ENCODE measurements at places on chromosomes 1 and 21.

- DNase-seq: no peak
Observed at GRCh38 chr1:33140153-33141149, 41.4 kb downstream of the TRIM62 start.

DNA sequence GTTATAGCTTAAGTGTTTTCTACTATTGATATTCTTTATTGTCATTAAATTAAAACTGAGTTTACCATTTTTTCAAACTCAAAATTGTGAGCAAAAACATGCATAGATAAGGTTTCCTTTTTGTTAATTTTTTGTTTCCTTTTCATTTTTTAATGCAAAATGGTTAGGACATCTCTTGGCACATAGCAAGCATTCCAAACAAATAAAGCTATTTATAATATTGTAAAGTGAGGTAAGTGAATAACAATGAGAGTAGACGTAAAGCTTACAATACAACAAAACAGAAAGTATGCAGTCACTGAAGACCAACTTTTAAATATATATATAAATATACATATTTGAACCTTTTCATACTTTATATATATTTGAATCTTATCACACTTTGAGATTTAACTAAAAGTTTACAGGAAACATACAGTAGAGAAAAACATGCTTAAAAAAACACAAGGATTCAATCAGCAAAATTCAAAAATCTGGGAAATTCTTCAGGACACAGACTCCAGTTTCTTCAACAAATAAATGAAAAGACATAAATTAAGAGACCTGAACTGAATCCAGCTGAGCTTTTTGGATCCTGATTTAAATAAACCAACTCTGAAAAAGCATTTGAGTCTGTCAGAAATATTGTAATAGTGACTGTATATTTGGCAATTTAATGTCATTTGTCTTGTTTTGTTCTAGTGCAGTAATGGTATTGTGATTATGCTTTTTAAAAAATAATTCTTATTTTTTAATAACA is 67.5 kb upstream of the SAMSN1 start:
- no peak for DNase-seq

DNA sequence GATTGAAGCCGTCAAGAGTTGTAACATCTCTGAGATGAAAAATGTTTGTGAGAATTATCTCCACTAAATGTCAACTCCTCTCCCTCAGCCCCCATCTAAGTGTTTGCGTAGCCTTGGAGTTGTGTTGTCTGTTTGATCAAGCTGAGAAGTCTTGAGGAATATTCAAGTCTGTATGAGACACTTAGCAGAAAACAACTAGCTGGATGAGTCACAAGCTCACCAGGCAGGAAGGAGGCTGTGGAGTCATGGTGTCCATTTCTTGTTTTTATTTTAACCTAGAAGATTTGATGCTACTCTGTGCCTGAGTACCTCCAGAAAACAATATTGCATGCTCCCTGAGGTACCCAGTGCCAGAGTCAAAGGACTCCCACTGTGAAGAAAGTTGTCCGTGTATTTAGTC is 211.6 kb upstream of the PLXNA2 start:
- DNase-seq: no peak

DNA sequence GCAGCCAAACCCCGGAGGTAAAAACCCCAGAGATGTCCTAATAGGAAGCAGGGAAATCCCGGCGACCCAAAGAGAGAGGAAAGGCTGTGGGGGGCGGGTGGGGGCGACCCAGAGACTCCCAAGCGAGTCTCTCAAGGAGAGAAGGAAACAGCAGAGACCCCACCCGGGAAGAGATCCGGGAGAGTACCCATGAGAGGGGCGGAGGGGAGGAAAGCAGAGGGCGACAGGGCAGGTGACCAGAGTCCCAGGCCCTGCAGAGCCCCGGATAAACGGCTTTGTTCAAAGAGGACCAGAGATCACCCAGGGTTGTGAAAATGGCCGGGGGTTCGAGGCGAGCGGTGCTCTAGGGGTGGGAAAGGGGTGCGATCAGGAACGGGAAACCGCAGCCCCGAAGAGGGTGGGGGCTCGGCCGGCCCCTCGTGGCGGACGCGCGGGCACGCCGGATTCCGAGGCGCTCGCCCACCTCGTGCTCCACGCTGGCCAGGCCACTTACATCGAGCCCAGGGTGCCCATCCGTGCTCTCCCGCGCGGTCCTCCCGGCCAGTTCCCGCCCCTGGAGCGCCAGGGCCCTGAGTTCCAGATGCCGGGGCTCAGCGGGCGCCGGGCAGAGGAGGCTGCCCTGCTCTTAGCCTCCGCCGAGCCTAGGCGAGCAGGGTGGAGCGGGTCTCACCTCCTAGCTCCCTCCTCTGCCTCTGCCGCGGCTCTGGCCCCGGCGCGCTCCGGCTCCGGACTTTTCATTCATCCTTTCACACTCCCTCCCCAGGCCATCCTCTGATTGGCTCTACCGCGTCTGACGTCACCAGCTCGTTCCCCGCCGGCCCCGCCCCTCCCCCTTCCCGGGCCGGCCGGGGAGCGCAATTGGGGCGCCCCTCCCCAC is 52.3 kb downstream of the RHBG start:
- peak; percentile 35 for DNase-seq

DNA sequence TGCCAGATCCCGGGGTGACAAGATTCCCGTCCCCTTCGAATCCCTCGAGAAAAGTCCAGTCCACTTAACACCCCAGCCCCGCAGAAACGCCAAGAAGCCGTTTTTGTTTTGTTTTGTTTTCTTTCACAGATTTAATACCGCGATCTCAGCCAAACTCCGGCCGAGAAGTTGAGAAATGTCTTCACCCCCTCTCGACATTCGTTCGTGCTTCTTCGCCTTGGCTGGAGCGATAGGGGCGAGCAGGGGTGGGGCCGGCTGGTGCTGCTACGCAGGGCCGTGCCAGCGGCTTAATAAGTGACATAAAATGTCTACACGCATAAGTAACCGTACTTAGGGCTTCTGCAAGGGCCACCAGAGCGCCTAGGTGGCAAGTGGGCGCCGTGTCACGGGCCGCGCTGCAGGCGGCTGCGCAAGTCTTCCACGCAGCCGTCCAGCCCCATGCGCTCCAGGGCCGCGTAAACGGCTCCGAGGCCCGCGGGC is 4.9 kb downstream of the TNFRSF25 start:
- DNase-seq: no peak

GRCh38 chr1:157189096-157189495 is 50.9 kb upstream of the ETV3 start:
- DNase-seq: no peak

DNA sequence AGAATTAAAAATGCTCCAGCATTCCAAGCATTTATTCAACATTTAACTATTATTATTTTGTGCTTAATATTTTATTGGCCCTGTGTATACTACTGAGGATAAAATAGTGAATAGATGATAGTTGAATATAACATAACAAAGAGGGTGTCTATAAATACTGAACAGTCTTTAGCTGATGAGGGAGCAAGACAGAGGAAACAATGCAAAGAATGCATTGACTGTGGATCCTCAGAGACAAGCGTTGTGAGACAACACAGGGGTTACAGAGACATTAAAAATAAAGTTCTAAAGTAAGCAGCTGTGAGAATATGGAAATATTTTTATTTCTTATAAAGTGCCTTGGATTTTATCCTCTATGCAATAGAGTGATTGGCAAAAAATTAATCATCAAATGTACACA is 1133.1 kb downstream of the PLA2G4A start:
- DNase-seq: no peak

DNA sequence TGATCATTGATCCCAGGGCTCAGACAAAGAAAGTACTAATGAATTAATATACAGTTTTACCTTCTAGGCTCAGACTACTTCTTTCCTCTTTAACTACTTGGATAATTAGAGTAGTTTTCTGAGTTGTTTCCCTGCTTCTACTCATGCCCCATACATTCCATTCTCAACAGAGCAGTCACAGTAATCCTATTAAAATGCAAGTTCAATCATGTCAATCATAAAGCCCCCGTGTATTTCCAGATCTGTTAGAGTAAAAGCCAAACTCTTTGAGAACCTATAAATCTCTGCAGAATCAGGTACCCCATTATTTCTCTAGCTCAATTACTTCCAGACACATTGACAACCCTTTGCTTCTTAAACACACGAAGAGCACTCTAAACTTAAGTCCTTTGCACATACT is 242.1 kb upstream of the PRMT6 start:
- DNase-seq: no peak

DNA sequence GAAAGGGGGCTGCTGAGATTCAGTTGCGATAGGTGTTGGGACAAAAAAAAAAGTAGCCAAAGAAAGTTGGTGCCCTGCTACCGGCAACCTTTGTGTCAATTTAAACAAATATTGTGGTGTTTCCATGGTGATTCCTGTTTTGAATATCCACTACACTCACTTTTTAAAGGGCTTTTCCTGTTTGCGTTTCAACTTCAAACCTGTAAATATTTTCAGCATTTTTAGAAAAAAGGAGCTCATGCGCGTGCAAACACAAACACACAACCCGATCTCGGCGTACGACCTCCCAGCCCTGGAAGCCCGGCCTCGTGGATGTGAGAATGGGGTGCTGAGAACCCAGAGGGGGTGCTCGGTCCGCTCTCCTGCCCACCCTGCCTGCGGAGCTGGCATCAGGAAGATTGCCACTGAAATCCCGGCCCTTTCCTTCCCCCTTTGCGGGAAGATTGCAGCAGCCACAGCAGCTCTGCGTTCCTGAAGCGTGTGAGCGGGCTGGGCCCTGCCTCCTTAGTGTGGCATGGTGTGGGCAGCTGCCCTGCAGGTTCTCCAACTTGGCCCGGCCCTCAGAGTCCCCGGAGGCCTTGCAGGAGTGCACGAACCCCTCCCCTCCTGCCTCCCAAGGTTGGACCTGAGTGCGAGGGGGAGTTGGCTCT is 34.8 kb downstream of the CASZ1 start:
- no peak for DNase-seq

DNA sequence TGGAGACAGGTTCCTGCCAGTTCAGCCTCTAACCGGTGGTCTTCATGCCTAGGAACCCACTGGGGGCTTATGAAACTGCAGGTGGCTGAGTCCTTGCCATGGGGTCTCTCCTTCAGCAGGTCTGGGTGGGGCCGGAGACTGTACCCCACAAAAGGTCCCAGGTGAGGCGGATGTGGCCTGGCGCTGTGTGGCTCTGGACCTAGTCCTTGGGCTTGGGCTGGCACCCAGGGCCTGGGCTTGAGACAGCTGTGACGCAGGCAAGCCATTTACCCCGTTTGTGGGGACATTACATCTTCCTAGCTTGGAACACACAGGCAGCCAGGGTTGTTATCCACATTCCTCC is 5.9 kb upstream of the SLX9 start:
- no peak for DNase-seq

DNA sequence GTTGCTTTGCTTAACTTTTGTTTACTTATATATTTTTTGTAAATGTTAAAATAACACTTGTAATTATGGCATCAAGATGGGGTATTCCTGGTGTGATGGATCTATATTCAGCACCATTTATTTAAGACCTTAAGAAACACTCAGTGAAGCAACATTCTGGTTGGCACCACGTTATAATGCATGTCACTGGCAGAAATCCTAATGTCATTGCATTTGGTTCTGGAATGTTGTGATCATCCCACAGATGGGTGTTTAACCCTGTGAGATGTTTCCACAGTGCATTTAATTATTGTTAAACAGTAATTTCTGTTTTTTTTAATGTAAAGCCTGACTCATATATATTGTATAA is 116.5 kb downstream of the NOS1AP start:
- DNase-seq: no peak

DNA sequence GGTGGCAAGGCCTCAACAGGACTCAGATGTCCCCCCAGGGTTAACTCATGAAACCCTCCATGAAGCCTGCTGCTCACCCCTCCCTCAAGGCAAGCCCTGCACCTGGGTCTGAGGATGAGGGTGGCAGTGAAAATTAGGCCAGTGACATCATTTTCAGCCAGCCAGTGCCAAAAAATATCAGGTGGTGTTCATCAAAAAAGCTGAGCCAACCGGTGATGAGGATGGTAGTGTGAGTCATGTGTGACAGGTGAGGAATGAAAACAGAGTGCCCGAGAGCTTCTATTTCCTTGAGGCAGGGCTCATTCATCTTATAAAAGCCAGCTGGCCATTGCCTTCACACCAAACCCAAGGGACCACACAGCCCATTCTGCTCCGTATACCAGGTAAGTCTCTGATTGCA is at the start of gene SPRR1A:
Gene SPRR1A, plus strand, starts transcription at position 339 of the 400 bp plus-strand sequence. CDS start 1,150 bp downstream, outside the sequence.
- no peak for DNase-seq

- no peak for DNase-seq
Observed at GRCh38 chr1:32106663-32107275, 1.1 kb upstream of the KPNA6 start.

- DNase-seq: no peak
Observed at GRCh38 chr1:115293899-115294298, 44.1 kb downstream of the NGF start.

GRCh38 chr1:45887156-45887842 is 83.9 kb downstream of the MAST2 start:
- DNase-seq: no peak

- peak; percentile 54 for DNase-seq
Observed at GRCh38 chr1:214296860-214297745, 16.1 kb downstream of the SMYD2 start.

DNA sequence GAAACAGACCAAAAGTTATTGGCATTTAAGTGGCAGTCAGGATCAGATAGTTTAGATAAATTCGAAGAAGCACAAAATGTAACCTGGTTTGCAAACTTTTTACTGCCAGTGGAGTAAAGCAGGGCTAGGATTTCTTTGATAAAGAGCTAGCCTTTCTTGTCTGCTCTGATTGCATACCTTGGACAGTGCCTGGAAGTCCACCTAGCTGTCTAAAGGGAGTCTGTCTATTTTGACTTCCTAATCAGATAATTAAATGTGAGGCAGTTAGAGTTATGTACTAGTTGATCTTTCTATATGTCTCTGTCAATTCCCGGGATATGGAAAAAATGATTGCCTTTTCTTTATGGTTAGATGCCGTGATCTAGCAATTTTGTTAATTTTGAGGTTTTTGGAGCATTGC is 4.1 kb downstream of the GPSM2 start:
- DNase-seq: no peak

DNA sequence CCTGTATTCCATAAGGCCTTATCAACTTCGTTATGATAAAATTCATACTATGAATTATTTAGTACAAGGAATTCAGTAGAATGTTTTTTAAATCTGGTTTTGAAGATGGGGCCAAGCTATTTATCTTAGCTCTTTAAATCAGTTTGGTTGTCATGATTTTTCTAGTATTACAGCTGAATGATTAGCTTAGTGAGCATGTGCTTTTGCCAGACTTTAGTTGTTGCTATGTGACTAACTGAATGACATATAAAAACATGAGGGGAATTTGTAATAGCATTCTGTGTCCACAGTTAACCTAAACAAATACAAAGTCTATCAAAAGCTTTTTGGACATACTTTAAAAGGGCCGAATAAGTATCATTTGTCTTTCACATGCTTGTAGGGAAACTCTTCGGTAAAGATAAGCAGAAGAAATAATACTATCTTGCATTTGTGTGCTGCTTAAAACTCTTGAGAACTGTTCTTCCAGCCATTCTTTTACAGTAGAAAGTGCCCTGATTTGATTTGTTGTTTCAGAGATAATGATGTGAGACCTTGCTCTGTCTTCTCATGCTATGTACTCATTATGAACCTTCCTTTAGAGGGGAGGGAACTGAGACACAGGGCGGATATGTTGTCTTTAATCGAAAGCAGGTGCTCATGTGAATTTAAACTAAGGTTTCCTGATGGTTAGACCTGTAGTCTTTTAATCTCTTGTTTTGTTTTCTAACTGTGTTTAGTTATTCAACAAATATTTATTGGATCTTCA is 18.8 kb downstream of the NEK7 start:
- peak; percentile 73 for DNase-seq
